NCI-H2029 treated with DMSO at 0.1 percent for 48 hours (cell line): ENCODE measurements at places on chromosomes 2 and 18.

DNA sequence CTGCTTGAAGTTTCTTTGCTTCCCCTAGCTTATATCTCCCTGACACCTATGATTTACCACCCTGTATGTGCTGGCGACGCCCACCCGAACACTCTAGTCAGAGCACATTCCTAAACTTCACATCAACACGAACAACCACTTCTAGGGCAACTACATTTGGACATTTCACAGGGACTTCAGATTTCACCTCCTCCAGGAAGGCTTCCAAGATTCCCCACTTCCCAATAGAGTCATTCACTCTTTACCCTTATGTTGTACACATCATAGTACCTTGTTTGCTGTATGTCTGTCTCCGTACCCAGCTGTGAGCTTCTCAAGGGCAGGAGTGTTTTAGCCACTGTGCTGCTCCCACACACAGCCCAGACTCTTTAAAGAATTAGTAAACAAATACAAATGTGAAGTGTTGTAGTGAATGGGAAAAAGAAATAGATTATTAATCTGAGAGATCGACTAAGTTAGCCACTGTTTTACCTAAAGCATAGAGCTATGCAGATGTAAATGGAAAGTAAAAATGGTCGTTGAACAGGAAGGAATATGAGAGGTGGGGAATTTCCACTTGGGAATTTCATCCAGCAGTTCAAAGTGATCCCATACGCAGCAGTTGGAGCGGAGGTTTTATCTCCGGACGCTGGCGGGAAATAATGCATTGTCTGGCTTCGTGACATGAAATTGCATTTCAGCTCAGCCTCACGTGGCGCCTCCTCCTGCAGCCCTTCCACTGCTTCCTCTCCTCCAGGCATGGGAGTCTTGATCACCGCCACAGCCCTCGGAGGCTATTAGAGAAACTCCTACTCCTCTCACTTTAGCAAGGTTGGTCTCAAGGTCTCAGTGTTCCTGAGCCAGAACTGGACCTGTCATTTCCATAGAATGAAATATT is 233.4 kb upstream of the COPS8 start:
- no peak for DNase-seq

DNA sequence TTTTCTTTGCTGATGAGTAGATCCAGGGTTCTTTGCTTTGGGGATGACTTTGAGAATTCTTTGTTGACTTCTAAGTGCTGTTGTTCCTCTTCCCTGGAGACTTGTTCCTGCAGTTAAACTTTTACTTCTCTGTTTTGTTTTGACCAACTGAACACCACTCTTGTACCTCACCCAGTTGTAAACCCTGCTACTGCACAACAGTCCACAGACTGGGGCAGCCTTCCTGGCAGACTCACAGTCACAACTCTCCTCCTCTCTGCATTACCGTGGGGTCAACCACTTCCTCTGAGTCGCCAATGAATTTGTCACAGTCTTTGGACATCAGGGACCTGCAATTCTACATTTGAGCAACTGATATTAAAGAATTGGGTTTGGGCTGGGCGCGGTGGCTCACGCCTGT is 3.8 kb upstream of the SLC8A1 start:
- DNase-seq = no peak

- peak; percentile 11 for DNase-seq
These were observed 9.0 kb upstream of the RNF103 start for GRCh38 chr2:86632672-86633071.

- DNase-seq = no peak
These were observed 105.0 kb downstream of the PTH2R start for GRCh38 chr2:208511573-208511972.

- no peak for DNase-seq
These were observed 41.2 kb downstream of the PCARE start for GRCh38 chr2:29033172-29033571.

DNA sequence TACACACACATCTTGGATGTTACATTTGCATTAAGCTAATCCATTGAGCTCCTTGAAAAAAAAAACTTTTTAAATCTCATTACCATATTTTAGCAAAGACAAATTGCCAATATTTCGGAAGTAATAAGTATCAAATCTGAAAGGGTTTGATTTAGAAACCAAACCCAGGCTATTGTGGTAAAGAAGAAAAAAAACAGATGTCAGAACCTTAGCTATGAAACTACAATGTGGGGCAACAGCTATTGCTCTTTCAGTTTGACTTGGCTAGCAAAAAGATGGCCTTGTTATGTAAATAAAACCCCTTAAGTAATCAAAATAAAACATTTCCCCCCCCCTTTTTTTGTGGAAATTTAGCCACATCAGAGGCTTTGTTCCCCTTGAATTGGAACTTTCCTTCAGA is 41.2 kb upstream of the REG3A start:
- no peak for DNase-seq

- no peak for DNase-seq
These were observed 19.7 kb downstream of the CHST9 start for GRCh38 chr18:27165412-27165811.

DNA sequence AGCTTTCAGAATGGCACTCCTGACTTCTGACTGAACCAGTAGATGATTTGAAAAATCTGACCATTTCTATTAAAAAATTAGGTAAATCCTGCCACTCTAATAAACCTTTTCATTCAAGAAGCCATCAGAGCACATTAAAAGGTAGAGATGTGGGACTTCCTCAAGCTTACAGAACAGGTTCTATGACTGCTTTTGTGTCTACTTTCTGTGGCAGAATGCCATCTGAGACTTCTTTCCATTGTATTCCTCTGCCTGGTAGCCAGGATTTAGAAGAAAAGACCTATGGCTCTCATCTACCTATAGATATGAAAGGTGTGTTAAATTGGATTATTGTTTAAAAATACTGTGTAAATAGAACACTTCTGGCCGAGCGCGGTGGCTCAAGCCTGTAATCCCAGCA is 99.9 kb upstream of the NABP1 start:
- DNase-seq = no peak

GRCh38 chr2:188659656-188660406 is 314.3 kb upstream of the COL3A1 start:
- DNase-seq = no peak

DNA sequence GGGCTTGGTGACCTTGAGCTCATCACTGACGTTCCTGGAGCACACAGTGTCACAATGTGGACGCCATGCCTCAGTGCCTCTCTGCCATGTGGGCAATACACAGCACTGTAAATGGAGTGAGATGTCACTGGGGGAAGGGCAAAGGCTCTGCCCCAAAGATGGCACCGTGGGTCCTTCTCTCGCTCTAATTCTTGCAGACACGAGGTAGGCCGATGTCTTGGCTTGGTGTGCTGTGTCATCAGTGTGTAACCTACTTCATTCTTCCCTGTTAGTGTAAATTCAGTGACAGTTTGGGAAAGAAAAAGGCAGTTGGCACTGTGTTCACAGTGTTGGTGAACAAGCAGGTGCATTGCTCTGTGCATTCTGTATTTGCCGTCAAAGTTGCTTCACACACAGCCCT is 309.3 kb upstream of the MYT1L start:
- no peak for DNase-seq

GRCh38 chr2:115484486-115484885 is 1042.0 kb downstream of the DPP10 start:
- DNase-seq = no peak

DNA sequence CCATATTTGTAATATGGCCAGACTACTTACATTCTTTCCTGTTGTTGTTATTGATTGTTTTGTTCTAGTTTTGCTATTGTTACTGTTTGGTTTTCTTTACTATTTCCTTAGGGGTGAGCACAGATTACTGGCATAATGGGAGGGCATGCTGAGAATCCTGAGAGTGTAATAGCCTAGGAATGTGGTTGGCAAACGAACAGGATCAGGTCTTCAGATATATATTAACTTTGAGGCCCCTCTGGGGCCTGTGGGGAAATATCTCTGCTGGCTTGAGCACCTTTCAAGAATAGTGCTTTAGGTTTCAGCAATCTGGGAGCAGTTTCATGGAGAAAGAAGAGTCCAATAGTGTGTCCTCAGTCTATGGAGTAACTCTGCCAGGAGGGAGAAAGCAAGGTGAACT is 144.4 kb downstream of the THSD7B start:
- DNase-seq = no peak

DNA sequence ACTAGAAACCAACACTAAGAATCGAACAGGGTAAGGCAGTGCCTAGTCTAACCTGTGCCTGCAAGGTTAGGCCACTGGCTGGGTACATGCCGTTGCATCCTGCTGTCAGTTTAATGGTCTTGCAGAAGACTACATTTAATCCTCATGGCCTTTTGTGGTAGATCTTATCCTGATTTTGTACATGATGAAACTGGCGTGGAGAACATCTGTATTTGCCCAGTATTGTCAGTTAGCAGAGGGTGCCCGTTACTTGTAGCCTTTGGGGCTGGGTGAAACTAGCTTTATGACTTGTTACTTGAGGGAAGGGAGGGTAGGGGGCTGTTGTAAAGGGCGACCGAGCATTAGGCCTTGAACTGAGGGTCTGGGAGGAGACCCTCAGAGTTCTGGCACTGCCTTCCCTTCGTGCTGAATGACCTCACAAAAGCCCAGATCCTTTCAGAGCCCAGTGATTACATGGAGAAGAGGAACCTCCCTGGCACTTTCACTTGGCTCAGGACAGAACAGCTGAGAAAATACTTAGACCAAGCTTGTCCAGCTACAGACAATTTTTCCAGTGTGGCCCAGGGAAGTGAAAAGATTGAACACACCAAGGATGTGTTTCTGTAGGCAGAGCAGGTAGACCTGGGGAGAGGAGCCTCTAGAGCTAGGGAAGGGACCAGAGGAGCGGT is 19.5 kb downstream of the SLC20A1 start:
- DNase-seq = no peak

DNA sequence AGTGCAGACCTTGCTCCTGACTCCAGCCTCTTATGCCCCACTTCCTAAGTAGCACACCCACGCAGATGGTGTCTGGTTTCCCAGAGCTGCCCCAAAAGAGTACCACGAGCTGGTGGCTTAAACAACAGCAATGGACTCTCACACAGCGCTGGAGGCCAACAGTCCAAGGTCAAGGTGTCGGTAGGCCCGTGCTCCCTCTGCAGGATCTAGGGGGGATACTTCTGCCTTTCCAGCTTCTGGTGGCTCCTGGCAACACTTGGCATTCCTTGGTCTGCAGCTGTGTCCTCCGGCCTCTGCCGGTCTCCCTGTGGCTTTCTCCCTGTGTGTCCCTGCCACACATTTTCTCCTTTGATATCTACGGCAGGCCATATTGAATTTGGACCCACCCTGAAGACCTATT is 99.0 kb downstream of the TSHZ1 start:
- DNase-seq = no peak

- no peak for DNase-seq
These were observed 53.8 kb downstream of the AQP12A start for GRCh38 chr2:240745456-240745855.

- DNase-seq = no peak
These were observed 158.3 kb downstream of the DNAH6 start for GRCh38 chr2:84674586-84674985.

GRCh38 chr18:64438178-64438577 is 289.3 kb upstream of the LINC00305 start:
- no peak for DNase-seq

- no peak for DNase-seq
These were observed 8.8 kb upstream of the ZBTB7C start for GRCh38 chr18:48417985-48418384.

DNA sequence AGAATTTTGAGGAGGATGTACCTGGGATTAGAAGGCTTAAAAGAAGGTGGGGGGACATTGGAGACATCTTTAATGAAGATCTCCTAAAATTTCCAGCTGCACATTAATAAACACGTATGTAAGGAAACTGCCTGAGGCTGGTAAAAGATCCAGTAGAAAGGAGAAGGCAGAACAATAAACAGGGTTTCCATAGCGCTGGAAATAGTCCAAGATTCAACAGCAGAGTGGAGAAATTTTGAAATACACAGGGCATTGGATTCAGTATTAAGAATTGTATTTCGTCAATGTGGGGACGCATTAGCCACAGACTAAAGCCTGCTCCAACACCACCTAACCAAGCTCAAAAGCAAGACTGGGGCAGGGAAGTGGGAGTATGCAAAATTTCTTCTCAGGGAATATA is 606.9 kb upstream of the NRXN1 start:
- DNase-seq = no peak

DNA sequence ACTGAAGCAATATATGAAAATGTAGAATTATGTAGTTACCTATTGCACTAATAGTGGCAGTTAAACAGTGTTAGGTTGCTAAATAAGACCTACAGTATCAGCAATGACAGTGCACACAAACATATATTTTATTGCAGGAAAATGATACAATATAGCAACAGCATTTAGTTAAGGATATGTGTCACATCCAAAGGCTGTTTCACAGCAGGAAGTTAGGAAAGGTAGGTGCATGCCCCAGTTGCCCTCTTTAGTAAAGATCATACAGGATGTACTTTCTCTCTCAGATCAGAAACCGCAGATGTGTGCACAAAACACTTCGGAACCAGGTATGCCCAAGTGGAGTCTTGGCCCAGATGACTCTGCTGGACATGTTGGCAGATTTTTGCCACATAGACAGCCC is 444.1 kb downstream of the XIRP2 start:
- DNase-seq = no peak

DNA sequence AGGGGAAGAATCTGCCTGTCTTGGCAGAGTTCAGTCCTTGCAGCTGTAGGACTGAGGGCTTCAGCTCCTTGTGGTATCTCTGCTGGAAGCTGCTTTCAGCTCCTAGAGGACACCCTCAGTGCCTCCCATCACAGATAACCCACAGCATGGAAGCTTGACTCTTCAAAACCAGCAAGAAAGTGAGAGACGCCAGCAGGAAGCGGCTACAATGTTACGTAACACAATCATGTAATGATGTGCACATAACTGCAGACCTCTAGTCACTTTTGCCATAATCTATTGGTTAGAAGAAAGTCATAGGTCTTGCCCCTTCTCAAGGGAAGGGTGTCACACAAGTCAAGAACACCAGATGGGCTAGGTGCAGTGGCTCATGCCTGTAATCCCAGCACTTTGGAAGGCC is 69.1 kb upstream of the AFF3 start:
- no peak for DNase-seq

DNA sequence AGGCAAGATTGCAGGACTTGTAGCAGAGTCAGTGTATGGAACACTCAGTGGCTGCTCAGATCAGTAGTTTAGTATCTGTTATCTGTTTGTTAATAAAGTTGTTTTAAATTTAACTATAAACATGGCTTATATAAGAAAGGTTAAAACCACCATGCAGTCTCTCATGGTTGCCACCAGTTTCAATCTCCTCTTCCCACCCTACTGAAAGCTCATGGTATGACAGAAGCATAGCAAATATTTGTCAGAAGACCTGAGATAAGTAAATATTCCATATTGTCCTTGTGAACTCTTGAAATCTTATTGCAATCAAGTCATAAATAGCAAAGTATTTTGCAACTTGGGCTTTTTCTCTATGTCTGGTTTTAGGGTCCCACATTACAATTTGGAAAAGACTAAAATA is 2.1 kb upstream of the COL5A2 start:
- DNase-seq = no peak

- DNase-seq = no peak
These were observed 499.3 kb upstream of the SMIM21 start for GRCh38 chr18:75926811-75927210.

- DNase-seq = no peak
These were observed 78.4 kb downstream of the EPAS1 start for GRCh38 chr2:46375566-46376125.

- DNase-seq = no peak
These were observed 7.5 kb downstream of the RIOK3 start for GRCh38 chr18:23460285-23461273.

GRCh38 chr2:237344942-237345341 is 69.0 kb downstream of the COL6A3 start:
- DNase-seq = no peak

- no peak for DNase-seq
These were observed 56.6 kb downstream of the LCLAT1 start for GRCh38 chr2:30503695-30504052.

- no peak for DNase-seq
These were observed 37.7 kb upstream of the ZNF804A start for GRCh38 chr2:184560603-184561002.

- DNase-seq = no peak
These were observed 116.4 kb downstream of the MAP3K20 start for GRCh38 chr2:173192071-173192470.
